ENCODE measurements at places on chromosomes 2 and 18.

- DNase-seq: no peak
Observed at GRCh38 chr2:19540739-19541525, 182.5 kb upstream of the OSR1 start.

DNA sequence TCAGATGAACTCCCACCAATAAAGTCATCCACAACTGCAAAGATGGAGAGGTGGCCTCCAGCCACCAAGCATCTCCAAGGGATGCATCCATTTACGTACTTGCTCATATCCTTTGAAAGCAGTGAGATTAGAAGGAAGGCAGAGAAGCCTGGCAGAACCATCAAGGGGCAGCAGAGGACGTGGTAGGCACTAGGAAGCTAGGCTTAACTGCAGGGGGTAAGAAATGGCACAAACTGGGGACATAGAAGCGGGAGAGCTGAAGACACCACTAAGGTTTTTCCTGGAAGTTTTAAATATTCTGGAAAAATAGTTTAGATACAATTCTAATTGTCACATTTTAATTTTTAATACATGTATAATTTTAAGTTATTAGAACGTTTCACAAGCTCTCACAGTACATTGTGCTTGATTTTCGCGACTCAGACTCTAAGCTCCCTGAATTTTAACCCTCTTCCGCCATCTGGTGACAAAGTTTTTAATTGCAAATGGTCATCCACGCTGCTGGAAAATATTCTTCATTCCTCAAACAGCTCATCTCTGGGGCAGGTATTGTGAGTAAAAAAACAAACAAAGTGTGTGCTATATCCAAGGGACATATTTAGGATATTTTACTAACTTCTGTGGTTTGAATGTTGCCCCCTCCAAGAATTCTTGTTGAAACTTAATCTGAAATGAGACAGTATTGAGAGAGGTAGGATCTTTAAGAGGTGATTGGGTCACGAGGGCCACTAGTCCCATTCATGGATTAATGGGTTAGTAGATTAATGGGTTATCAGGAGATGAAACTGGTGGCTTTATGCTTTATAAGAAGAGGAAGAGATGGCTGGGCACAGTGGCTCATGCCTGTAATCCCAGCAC lies 1.6 kb upstream of the PSTPIP2 start:
- DNase-seq: peak; percentile 84

DNA sequence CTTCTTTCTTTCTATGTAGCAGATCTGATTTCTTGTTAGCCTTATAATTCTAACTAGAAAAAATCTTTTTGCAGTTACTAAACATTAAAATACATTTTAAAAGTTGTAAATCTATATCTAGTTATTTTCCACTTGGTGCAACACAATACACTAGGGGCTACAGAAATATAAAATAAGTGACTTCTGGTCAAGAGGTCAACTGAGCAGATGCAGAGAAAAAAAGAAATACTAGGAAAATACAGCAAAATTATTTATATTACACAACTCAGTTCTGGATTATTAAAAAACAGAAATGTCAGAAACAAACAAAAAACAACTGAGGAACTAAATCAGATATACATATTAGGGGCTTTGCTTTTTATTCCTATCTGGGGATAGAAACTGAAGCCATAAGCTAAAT lies 83.9 kb downstream of the L3MBTL4 start:
- no peak for DNase-seq

DNA sequence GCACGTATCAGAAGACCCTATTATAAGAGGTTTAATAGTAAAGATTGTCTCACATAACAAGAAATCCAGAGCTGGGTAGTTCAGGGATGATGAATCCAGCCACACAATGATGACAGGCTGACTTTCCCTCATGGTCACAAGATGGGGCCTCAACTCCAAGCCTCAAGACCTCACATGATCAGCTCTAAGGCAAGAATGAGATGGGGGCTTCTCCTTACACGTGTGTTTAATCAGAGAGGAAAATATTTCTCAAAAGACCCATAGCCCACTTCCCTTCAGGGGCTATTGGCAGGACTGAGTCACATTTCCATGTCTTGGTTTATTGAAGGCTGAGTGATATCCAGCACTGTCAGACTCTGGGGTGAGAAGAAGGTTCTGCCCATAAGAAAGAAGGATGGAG lies 100.2 kb upstream of the FOSL2 start:
- no peak for DNase-seq

DNA sequence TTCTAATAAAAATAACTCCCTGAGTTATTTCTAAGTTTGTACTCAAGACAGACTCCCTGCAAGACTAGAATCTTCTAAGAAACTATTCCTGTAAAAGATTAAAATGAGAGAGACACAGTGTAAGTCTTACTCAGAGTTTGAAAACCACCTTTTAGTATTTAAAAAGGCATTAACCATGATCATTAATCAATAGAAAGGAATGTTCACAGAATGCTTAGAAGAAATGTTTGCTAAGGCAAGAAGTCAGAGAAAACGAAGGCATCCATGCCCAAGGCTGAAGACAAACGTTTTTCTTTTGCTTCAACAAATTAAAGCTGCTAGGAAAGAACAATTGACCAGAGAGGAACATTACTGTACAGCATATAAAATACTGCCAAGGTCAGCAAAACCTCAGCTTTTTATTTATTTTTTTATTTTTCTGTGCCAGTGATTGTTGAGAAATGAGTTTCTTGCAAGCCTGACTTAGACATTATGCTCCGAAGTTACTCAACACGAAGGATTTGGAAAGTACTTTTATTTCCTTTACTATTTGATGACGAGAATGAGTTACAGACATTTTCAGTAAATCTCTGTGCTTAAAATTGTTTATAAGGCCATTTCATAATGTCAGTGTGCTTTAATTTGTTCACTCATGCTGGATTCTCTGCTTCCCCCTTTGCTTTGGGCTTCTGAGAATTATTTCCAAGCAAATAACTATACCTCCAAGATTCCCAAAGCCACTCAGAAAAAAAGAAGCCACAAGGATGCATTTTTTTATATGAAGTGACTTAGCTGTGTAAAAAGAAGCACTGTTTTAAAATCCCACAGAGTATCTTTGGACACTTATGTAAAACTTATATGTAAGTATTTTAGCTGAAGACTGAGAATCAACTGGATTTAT lies 20.5 kb downstream of the RND3 start:
- no peak for DNase-seq

GRCh38 chr2:158120102-158120501 lies 18.4 kb downstream of the UPP2 start:
- no peak for DNase-seq

DNA sequence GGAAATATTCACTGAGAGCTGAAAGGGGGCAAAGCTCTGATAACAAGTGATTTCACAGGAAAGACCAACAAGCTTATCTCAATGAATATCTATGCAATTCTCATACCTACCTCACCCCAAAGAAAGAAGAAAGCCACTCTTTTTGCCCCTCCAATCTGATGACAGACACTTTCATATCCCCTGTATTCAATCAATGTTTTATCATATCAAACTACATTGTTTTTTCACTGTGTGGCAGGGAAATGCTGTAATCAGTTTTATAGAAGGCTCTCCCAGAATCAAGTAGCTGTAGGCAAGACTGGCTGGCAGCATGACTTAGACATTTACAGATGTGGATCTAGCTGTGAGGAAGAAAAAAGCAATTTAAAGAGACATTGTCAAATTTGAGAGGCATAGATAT lies 81.3 kb upstream of the PIK3C3 start:
- no peak for DNase-seq

GRCh38 chr2:21118302-21118920 lies 5.4 kb upstream of the TDRD15 start:
- peak; percentile 19 for DNase-seq

- no peak for DNase-seq
Observed at GRCh38 chr18:54268751-54269150, 566 bp upstream of the POLI start.

GRCh38 chr2:237478979-237479378 lies 8.1 kb upstream of the MLPH start:
- no peak for DNase-seq

- no peak for DNase-seq
Observed at GRCh38 chr18:26926066-26926675, 60.7 kb upstream of the AQP4 start.

DNA sequence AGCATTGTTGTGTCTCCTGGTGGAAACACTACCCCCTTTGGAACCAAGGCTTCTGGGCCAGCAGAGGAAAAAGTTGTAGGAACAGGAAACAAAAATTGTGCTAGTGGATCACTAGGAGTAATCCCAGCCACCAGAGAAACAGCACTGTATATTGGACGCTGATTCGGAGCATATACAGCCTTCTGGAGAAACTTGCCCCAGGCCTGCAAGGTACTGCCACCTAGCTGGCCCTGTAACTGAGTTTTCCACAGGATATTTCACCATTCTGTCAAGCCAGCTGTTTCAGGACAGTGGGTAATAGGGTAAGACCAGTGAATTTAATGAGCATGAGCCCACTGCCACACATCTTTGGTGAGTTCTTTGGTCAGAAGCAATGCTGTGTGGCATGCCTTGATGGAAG lies 25.1 kb upstream of the EMILIN2 start:
- DNase-seq: no peak
